Right renal pelvis (tissue), 4 donors: ENCODE measurements at places on chromosomes 4 and X.

DNA sequence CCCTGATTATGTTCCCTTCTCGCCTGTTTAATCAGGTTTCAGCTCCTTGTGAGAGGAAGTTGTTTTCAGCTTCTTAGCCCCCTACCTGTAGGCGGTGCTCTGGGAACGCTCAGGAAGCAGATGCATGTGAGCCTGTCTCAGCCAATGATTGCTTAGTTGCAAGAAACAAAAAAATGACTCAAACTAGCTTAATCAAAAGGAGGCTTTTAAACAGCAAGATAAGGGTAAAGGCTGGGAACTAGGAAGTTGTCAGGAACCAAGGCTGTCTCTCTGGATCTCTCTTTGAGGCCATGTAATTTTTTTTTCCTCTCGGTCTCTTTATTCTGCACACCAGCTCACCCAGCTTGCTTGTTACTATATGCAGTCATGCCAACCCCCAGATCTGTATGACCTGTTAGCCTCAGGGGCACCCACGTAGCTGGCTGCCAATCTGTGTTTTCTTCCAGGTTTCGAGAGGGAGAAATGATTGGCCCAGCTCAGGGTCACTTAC, 109.1 kb downstream of the PTTG2 start:
- DNase-seq = no peak

GRCh38 chr4:108333353-108333942, 164.7 kb upstream of the LEF1 start:
- no peak for DNase-seq

DNA sequence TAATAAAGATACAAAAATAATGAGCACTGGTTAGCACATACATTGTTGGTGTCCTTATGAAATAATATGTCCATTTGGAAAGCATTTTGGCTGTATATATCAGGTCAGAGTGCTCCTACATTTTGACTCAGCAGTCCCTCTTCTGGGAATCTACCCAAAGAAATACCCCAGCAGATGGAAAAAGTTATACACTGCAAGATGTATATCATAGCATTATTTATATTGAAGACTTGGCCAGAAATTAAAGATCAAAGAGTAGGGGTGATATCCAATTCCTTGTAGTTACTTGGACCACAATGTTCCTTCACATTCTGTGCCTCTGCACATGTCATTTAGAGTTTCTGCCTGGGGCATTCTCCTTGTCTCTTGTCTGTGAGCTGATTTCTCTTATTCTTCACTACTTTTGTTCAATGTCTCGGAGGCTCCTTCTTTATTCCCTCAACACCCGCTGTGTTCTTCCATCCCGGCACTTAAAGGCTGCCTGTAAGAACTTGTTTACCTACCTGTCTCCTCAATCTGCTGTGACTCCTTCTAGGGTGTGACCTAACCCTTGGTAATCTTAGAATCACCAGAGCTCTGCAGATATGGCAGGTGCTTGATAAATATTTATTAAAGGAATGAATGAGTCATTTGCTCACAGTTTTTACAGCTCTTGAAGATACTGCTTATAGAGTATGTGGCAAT, 3.1 kb upstream of the TSPAN5 start:
- no peak for DNase-seq

DNA sequence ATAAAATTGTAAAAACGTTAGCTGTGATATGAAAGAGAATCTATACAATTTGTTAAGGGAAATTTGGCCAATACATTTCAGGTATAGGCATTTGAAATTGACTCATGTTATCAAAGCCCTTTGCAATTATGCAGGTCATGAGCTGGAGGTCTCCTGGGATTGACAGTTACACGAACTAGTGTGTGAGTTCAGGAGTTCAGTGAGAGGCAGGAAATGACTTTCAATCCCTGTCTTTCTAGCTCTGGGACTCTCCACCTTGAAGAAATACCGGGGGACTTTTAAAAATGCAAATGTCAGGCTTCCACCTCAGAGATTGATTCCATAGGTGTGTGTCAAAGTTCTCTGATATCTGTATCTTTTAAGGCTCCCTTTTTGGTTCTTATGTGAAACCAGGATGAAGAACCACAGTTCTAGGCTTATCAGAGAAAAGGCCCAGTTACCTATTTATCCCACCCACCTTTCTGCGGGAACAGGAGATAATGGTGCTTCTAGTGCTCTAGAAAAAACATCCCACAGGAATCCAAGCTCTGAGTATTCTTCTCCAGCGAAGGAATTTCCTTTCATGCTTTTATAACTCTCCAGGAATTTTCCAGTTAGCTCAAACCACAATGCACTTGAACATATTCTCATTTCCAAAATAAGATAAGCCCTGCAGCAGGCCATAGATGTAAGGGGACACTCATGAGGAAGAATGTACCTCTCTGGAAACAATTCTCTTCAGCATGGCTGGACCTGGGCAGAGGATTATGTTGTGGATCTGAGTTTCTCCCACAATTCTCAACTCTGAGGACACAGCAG, 501.0 kb downstream of the IDS start:
- DNase-seq = no peak

- DNase-seq = no peak
Observed at GRCh38 chrX:137401092-137401491, 164.8 kb upstream of the ZIC3 start.

DNA sequence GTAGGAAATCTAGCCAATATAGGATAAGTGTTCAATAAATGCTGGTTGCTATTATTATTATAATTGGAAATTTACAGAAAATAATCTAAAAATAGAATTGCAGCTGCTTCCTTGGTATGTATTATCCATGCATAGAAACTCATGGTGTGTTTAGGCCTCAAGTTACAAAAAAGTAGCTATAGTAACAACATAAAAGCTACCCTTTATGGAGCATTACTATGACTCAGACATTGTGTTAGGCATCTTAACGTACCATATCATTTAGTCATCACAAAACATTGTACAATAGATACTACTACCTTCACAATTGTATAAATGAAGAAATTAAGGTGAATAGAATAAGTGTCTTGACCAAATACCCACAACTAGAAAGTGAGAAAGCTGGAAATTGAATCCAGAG, 126.9 kb upstream of the NRK start:
- no peak for DNase-seq

DNA sequence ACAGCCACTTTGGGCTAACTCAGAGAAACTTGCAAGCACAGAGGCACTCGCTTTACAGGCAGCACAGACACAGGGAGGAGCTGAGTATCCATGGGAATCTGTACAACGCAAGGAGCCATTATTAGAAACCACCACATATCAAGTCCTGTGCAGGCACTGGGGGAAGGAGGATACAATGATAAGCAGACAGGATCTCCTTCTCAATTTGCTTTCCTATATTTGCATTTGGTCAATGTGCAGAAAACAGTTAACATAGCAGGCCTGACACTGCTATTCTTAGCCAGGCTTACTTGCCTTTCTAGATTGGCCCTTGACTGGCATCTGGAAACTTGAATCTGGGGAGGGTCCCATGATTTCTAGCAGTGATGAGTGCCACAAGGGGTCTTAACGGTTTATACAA, 65.8 kb downstream of the TEC start:
- no peak for DNase-seq

- no peak for DNase-seq
Observed at GRCh38 chr4:40322811-40323210, 12.3 kb upstream of the CHRNA9 start.

DNA sequence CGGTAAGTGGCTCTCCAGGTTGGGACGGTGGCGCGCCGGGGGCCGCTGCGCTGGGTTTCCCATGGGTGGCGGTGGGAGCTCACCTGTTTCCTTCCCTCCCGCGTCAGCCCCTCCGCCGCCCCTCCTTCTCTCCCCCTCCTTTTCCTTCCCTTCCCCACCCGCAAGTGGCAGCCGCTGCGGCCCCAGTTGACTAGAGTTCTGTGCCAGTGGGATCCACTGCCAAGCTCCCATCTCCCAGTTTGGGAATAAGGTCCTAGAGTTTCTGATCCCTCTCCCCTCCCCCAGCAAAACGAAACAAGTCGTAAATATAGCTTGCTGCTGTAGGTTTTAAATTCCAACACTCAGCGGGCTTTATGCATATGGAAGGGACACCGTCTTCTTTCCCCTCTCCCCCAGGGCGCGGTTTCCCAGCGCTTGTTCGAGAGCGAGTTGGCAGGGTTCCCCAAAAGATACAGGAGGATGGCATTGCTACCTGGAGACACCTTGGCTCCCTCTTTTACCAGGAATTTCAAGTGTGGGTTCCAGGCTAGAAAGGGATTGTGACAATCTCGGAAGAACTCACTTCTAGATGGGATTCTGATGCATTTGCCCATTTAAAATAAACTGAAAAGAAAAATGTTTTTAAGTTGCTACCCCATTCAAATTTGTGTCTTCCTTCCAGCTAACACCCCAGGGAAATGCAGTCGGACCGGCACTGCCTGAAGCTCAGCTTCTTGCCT, 1.2 kb downstream of the TLL1 start:
- no peak for DNase-seq

GRCh38 chr4:17414392-17414791, 97.5 kb downstream of the QDPR start:
- no peak for DNase-seq

DNA sequence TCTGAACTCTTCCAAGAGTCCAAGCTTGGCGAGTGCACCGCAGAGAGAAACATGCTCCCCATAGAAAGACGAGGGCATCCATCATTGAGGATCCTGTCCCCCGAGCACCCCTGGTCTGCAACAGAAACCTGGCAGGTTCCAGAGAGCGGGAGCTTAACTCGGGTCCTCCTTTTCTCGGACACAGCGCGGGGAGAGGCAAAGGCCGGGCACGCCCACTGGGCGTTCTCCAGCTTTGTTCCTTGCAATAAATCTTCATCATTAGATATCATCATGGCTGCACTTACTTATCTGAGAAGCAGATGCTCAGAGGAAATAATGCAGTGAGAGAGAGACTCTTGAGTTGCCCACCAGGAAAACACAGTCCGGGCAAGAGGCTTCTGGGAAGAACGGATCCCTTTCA, 90.1 kb upstream of the PSAPL1 start:
- DNase-seq = no peak

- no peak for DNase-seq
Observed at GRCh38 chr4:163958751-163959150, 464.3 kb downstream of the TMA16 start.

DNA sequence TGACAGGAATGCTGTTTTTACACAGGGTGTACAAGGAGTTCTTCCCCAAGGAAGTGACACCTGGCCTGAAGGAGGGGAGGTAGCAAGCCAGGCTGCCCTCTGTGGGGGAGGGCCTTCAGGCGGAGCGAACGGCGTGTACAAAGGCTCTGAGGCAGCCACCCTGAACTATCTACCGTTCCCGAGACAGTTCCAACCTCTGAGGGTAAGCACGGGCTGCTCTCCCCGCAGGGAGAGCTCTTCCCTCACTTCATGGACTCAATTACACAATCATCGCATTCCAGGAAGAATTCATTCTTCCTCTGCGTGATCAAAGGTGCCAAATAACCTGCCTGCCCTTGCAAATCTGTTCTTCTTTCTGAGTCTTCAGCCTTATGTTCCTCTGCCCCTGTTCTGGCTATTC, 4.8 kb downstream of the ELK1 start:
- no peak for DNase-seq

GRCh38 chrX:20019672-20020365, 29.0 kb upstream of the BCLAF3 start:
- DNase-seq = no peak

DNA sequence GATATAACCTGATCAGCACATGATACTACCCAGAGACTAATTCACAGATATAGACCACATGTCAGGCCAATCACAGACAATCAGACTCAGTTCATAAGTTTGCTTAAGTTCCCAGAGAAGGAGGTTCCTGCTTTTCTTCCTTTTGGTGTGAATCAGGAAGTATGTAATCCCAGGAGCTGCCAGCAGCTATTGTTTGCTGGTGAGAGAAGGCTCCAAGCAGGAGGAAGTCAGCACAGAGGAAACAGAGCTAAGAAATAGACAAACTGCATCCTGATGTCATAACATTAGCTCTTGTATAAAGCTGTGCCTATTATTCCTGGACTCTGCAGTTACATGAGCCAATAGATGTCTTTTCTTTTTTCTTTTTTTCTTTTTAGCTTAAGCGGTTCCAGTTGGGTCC, 50.9 kb downstream of the UCHL1 start:
- DNase-seq = no peak

GRCh38 chr4:34181311-34181841, 2062.9 kb downstream of the ARAP2 start:
- DNase-seq = no peak

GRCh38 chrX:13131396-13132137, 87.1 kb upstream of the FAM9C start:
- DNase-seq = no peak

GRCh38 chr4:48194971-48195370, 60.9 kb upstream of the TXK start:
- no peak for DNase-seq

GRCh38 chrX:154516656-154517100, 646 bp upstream of the FAM3A start:
- DNase-seq = peak; percentile 47

GRCh38 chrX:131845201-131845600, 177.9 kb upstream of the STK26 start:
- no peak for DNase-seq

GRCh38 chrX:104742355-104742754, 176.4 kb downstream of the IL1RAPL2 start:
- DNase-seq = no peak

- no peak for DNase-seq
Observed at GRCh38 chrX:100083211-100083610, 326.9 kb downstream of the PCDH19 start.

- no peak for DNase-seq
Observed at GRCh38 chr4:71630803-71631202, 153.1 kb downstream of the GC start.

GRCh38 chr4:125314676-125315575, at the start of gene FAT4:
Gene FAT4, plus strand, starts transcription at chr4:125314955. Its CDS starts 1,457 bp downstream, at chr4:125316412.
- DNase-seq = peak; percentile 93

DNA sequence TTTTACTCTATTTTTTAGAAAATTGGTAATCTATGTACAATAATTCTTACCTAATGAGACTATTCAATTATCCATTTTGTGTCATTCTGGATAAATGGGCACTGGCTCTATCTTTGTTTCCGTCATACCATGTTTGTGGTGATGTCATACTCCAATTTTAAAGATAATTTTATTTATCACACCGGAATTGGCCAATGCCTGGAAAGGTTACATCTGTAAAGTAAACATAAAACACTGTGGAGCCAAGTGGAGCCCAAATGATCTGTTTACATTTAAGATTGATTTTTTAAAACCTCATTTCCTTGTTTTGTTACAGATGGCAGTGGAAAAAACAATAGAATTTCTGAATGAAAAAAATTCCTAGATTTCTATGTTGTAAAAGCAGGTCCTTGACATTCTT, 120.2 kb upstream of the GPRIN3 start:
- no peak for DNase-seq

GRCh38 chrX:132433001-132433400, 55.8 kb downstream of the MBNL3 start:
- no peak for DNase-seq

- DNase-seq = no peak
Observed at GRCh38 chr4:8244001-8244757, 25.4 kb upstream of the HTRA3 start.

DNA sequence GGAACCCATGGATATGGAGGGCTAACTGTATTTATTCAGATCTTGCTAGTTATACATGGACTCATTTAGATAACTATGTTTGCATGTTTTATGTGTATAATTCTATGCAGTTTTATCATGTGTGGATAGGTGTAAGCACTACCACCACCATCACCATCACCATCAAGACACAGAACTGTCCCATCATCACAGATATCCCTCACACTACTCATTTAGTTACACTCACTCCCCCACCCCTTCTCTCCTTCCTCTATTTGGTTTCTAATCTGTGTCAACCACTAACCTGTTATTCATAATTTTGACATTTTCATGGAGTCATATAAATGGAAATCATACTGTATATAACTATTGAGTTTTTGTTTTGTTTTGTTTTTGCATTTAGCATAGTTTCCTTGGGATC, 43.7 kb downstream of the STAG2 start:
- no peak for DNase-seq
